ENCODE measurements at places on chromosomes 12 and 14. TPM values are rescaled to one million over a fixed set of nuclear protein-coding genes. Genes with fewer than 3 reads are reported as not detected.
A peak's percentile ranks its signal among the peaks of the same experiment; 100 is the strongest.

- H3K27ac ChIP-seq = no peak overlapping the region
- no peak for DNase-seq
- H3K27me3 ChIP-seq = peaks cover 9% of the 10 kb centered on the region
These were observed 199.4 kb upstream of the RTL1 start for GRCh38 chr14:101102875-101103274.

The IFI27 gene
- total RNA-seq = 37.0 TPM

- no peak for DNase-seq
- H3K4me1 ChIP-seq = no peaks in the 10 kb centered on the region
- no peak overlapping the region for H3K4me3 ChIP-seq
- no peaks in the 10 kb centered on the region for H3K27me3 ChIP-seq
- peaks cover 38% of the 10 kb centered on the region for H3K36me3 ChIP-seq
- H3K27ac ChIP-seq = no peak overlapping the region
These were observed 209.5 kb downstream of the ANO6 start for GRCh38 chr12:45425426-45425825.

DNA sequence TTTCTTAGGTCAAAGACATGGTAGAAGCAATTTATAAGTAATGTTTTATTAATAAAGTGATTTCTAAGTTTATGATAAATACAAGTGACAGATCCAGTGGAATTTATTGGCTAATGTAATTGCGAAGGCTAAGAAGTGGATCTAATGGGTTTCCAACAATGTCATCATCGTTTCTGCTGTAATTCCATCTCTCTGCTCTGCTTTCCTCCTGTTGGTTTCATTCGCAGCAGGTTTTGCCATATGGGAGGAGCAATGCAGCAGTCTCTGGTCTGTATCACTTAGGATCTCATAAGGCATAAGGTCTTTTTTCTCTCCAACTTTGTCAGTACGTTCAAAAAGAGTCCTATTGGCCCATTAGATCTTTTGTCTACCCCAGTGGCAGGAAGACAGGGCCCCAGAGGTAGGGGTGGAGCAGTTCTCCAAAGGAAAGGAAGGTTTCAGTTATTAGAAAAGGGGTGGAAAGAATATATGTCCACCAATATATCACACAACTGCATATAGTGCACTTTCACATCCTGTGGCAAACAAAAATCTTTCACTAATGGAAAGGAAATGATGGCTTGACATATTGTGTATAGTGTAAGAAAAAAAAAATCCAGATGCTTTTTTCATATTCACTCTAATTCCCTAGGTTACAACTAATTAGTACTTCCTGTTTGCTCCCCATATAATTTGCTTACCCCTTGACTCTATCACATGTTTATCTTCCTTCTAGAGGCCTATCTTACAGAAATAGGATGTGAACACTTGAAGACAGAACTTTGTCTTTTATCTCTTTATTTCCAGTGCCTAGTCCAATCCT lies 451.3 kb downstream of the ZFP36L1 start:
- H3K4me3 ChIP-seq = no peak overlapping the region
- H3K27ac ChIP-seq = peak overlapping the region; percentile 27
- H3K36me3 ChIP-seq = peaks cover 6% of the 10 kb centered on the region
- no peaks in the 10 kb centered on the region for H3K27me3 ChIP-seq
- peaks cover 15% of the 10 kb centered on the region for H3K4me1 ChIP-seq
- DNase-seq = no peak

The LRRC10 gene
- not detected for total RNA-seq

DNA sequence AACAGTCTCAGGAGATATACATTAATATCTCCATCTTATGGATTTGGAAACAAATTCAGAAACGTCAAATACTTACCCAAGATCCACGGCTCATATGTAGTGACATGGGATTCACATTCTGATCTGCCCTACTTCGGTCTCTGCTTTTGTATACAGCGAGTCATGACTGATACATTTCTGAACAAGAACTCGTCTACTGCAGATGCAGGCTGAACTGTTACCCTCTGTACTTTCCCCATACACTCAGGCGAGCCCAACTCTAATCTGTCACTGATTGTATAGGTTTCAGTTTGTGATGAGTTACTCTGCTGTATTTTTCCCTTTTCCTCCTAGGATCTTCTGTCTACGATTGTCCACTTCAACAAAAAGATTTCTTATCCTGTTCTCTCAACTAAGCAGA lies 441.6 kb downstream of the CCDC91 start:
- DNase-seq = no peak
- H3K27ac ChIP-seq = no peak overlapping the region
- H3K36me3 ChIP-seq = no peaks in the 10 kb centered on the region

GRCh38 chr12:98485792-98486340 lies 29.5 kb upstream of the TMPO start:
- no peak overlapping the region for H3K4me3 ChIP-seq
- DNase-seq = no peak
- no peak overlapping the region for H3K27ac ChIP-seq
- peaks cover 2% of the 10 kb centered on the region for H3K4me1 ChIP-seq

DNA sequence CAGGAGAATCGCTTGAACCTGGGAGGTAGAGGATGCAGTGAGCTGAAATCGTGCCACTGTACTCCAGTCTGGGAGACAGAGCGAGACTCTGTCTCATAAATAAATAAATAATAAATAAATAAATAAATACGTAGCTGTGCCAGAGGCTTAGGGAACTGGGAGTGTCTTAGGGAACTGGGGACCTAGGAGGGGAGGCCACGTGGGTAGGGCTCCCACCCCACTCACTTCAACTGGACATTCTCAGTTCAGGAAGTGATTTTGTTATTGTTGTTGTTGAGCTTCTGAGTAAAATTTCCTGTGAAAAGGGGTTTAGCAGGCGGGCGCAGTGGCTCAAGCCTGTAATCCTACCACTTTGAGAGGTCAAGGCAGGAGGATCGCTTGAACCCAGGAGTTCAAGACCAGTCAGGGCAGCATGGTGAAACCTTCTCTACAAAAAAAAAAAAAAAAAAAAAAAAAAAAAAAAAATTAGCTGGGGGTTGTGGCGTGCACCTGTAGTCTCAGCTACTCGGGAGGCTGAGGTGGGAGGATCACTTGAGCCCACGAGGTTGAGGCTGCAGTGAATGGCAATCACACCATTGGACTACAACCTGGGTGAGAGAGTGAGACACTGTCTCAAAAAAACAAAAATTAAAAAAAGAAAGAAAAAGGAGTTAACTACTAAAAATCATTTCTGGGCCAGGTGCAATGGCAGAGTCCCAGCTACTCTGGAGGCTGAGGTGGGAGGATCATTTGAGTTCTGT lies 19.0 kb upstream of the ANKRD9 start:
- no peak overlapping the region for H3K4me3 ChIP-seq
- H3K27ac ChIP-seq = no peak overlapping the region
- H3K36me3 ChIP-seq = no peaks in the 10 kb centered on the region
- H3K27me3 ChIP-seq = no peaks in the 10 kb centered on the region
- DNase-seq = no peak
- peaks cover 23% of the 10 kb centered on the region for H3K4me1 ChIP-seq

GRCh38 chr14:95523051-95523814 lies 6.8 kb upstream of the SYNE3 start:
- H3K4me1 ChIP-seq = peaks cover 89% of the 10 kb centered on the region
- H3K4me3 ChIP-seq = peak overlapping the region; percentile 73
- no peaks in the 10 kb centered on the region for H3K27me3 ChIP-seq
- DNase-seq = peak; percentile 45
